Muscle of arm (tissue), 14 donors: ENCODE measurements at places on chromosomes 4 and X. TPM values are rescaled to one million over a fixed set of nuclear protein-coding genes. Genes with fewer than 3 reads are reported as not detected.

C4orf51 gene
- not detected for polyA plus RNA-seq

APELA gene
- polyA plus RNA-seq, result 1.2 TPM

FGF13 gene
- 108 TPM for polyA plus RNA-seq

RGN gene
- polyA plus RNA-seq, result 2.2 TPM

SCML1 gene
- 10.3 TPM for polyA plus RNA-seq

LPAR4 gene
- 34.1 TPM for polyA plus RNA-seq

MAGEA12 gene
- polyA plus RNA-seq, result not detected

ATOH1 gene
- polyA plus RNA-seq, result not detected

STOX2 gene
- polyA plus RNA-seq, result 5.3 TPM

SOWAHB gene
- polyA plus RNA-seq, result 0.11 TPM

ODAPH gene
- polyA plus RNA-seq, result not detected

MAGT1 gene
- not detected for polyA plus RNA-seq

CFAP299 gene
- not detected for polyA plus RNA-seq

FGFRL1 gene
- 246 TPM for polyA plus RNA-seq

CAMK2D gene
- 177 TPM for polyA plus RNA-seq

VCX3B gene
- polyA plus RNA-seq, result not detected

GAGE12J gene
- polyA plus RNA-seq, result not detected

SH3TC1 gene
- 9.4 TPM for polyA plus RNA-seq

DIPK2B gene
- polyA plus RNA-seq, result 23.8 TPM

TMEM184C gene
- polyA plus RNA-seq, result 25.3 TPM

MAGEA11 gene
- polyA plus RNA-seq, result not detected

TMEM255A gene
- 12.3 TPM for polyA plus RNA-seq

SLC10A6 gene
- 0.12 TPM for polyA plus RNA-seq

ARMCX1 gene
- 91.9 TPM for polyA plus RNA-seq

PCYT1B gene
- 2.4 TPM for polyA plus RNA-seq

TCP11X2 gene
- polyA plus RNA-seq, result not detected

ANKRD50 gene
- 75.2 TPM for polyA plus RNA-seq

PNCK gene
- 20.9 TPM for polyA plus RNA-seq

FRAS1 gene
- polyA plus RNA-seq, result 11.3 TPM

PNMA5 gene
- polyA plus RNA-seq, result not detected

CXorf65 gene
- 1.3 TPM for polyA plus RNA-seq
